M059J (cell line): ENCODE measurements at places on chromosomes 4 and X. TPM values are rescaled to one million over a fixed set of nuclear protein-coding genes. Genes with fewer than 3 reads are reported as not detected.

Gene INTS6L
- 4.7 and 5.8 TPM in 2 replicates for total RNA-seq

Gene PDGFRA
- 0.62 and 0.81 TPM in 2 replicates for total RNA-seq

Gene DRP2
- total RNA-seq: 0.42 and 0.44 TPM in 2 replicates

Gene CXCL9
- total RNA-seq: not detected in 2 replicates

Gene ADRA2C
- total RNA-seq: not detected in 2 replicates

Gene MAGEA2
- total RNA-seq: 0.94 and 1.7 TPM in 2 replicates

Gene AMBN
- not detected in 2 replicates for total RNA-seq

Gene NOX1
- total RNA-seq: not detected in 2 replicates

Gene GAGE12F
- not detected in 2 replicates for total RNA-seq

Gene XAGE1A
- not detected in 2 replicates for total RNA-seq

Gene NXF3
- 1.4 and 5.2 TPM in 2 replicates for total RNA-seq

Gene RAB39B
- 0.17 TPM in 1 of 2 replicates, not detected in the other for total RNA-seq

Gene HTRA3
- total RNA-seq: 0.81 and 3.2 TPM in 2 replicates

DNA sequence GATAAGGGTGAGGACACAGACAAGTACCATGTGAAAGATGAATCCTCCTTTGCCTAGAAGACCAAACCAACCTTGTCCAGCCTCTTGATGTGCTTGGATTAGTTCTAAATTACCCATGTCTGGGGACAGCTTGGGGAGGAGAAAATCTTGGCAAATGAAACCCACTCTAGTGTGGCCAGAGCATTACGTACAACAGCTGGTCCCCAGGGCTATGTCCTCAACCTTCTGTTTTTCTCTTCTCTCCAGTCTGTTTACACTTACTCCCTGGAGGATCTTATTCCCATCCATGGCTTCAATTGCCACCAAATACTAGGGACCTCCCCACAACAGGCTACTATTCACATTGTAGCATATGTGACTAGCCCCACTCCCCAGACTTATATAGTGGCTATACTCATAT, 384.5 kb downstream of the OPHN1 start:
- no peak for DNase-seq

GRCh38 chr4:189809839-189810238, 130.8 kb upstream of the FRG1 start:
- DNase-seq: no peak

DNA sequence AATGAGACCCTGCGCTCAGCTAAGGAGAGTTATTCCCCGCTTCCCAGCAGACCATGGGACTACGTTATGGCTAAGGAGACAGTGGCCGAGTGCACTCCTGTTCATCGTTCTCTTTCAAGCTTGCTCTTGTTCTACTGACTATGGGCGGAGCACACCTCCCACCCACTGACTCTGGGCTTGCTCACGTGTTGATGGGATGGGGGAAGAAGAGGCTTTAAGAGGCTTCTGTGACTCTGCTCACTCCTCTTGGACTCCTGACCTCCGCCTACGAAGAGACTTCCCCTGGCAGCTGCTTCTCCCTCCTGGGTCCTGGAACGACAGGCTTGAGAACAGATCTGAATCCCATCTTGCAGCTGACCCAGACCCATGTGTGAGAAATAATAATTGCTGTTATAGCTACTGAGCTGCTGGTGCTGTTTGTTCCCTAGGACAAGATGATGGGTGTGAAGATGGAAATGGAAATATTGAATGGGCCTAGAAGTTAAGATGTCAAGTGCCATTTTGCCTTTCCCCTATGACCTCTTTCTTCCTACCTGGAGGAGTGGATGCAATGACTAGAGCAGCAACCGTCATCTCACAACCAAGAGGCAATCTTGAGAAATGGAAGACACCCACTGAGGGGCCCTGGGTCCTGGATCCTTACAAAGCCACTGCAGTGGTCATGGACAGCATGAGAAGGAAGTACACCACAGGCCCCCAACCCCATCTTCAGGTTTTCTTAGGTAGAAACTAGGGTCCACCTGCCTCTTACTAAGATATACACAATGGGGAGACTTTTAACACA, 38.7 kb upstream of the IRAK1 start:
- DNase-seq: no peak

DNA sequence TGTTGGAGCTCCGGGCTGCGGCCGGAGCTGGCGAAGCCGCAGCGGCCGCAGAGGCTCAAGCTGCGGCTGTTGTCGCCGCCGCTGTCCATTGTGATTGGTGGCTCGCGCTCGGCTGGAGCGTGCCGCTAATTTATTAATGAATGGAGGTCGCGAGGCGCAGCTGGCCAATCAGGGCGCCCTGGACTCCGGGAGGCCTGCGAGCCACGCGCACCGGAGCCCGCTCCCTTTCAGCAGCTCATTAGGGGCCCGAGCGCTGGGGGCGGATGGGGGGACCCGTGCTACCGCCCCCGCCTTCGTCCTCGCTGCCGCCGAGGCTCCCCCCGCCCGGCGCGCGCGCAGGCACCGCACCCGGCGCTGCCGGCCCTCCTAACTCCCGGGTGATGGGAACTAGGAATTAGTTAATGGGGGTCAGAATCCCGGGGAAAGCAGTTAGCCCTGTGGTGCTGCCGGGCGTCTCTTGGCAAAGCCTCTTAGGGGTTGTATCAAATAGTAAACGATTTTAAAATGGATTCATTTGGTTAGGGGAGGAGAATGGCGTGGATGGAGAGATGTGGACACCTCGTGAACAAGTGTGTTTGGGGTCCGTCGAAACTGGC, 589 bp upstream of the NEUROG2 start:
- peak; percentile 24 for DNase-seq

DNA sequence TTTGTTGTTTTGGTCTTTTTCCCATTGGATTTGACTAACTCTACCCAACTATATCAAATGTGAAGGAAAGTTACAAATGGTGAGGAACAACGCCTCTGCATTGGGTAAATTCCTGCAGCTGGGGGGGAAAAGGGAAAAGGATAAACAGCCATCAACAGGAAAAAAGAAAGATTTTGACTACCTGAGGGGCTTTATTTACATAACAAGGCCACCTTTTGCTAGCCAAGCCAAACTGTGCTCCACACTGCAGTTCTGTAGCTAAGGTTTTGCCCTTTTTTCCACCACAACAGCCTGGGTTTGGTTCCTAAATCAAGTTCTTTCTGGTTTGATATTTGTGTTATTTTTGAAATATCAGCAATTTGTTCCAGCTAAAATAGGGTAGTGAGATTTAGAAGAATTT, 40.8 kb downstream of the RHOXF2B start:
- DNase-seq: no peak

DNA sequence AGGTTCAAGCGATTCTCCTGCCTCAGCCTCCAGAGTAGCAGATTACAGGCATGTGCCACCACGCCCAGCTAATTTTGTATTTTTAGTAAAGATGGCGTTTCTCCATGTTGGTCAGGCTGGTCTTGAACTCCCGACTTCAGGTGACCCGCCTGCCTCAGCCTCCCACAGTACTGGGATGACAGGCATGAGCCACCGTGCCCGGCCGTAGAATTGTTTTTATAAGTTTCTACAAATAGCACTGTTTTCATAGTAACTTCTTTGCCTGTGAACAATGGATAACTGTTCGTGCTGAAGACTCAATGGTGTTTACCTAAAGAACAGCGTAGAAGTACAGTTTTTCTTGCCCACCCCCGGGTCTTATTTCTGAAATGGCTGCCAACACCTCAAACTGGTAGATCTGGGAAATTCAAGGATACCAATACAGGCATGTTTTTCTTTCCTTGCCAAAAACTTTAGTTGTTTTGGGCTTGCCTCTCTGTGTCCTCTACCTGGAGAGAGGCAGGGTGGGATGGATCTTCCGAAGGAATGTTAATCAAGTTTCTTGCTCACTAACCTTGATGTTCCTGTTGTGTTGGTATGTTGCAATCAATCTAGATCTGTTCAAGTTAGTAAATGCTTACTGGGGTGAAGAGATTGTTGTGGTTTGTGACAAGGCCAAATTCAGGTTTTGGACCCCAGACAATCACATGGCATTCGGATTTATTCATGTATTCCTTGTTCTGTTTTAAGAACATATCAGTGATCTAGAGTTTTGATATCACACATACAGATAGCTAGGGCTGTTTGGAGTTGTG, 2.8 kb upstream of the RUFY3 start:
- no peak for DNase-seq

- no peak for DNase-seq
Observed at GRCh38 chrX:118948270-118948669, 26.1 kb upstream of the LONRF3 start.

GRCh38 chr4:86569103-86569870, 24.8 kb upstream of the PTPN13 start:
- no peak for DNase-seq

GRCh38 chrX:138411048-138411447, 300.5 kb downstream of the FGF13 start:
- DNase-seq: no peak

DNA sequence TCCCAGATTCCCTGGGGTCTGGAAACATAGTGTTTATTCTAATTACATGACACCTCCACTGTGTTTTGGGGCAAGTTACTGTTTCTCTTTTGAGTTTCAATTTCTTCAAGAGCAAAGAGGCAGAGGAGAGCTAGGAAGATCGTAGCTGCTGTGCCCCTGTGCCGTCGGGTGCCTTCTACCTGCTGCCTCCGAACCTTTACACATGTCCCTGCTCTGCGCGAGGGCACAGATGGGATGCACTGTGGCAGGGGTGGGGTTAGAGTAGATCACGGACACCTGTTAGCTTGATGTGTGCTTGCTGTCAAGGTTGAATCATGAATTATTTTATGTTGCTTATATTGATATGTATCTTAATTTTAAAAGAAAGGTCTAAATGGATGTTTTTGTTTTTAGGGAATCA, 71.1 kb upstream of the MSANTD1 start:
- no peak for DNase-seq

DNA sequence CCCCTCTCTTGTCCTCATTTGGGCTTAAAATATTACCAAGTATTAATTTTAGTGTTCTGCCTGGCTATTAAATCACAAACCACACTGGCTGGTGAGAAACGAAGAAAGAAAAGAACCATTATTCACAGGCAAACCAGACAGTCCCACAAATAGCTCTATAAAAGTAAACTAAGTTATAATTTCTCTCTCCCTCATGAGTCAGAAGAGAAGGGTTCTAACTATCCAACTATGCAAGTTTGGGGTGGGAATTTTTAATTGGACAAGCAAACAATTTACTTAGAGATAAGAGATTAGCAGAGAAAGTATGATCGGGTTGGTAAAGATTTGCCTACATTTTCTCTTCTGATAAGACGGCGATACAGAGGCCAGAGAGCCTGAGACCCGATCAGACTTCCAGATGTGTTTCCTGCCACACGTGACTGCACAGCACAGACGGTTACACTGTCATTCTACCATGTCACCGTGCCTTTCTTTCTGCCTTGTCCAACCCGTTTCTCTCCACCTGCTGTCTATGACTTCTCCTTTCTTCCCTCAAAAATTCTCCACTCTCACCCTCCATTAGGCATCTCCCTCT, 52.3 kb downstream of the MEPE start:
- no peak for DNase-seq

GRCh38 chrX:19902110-19902509, 14.7 kb upstream of the SH3KBP1 start:
- DNase-seq: no peak

GRCh38 chr4:98662626-98663225, 4.3 kb upstream of the TSPAN5 start:
- DNase-seq: no peak

- DNase-seq: no peak
Observed at GRCh38 chrX:44183329-44183728, 160.1 kb downstream of the EFHC2 start.

DNA sequence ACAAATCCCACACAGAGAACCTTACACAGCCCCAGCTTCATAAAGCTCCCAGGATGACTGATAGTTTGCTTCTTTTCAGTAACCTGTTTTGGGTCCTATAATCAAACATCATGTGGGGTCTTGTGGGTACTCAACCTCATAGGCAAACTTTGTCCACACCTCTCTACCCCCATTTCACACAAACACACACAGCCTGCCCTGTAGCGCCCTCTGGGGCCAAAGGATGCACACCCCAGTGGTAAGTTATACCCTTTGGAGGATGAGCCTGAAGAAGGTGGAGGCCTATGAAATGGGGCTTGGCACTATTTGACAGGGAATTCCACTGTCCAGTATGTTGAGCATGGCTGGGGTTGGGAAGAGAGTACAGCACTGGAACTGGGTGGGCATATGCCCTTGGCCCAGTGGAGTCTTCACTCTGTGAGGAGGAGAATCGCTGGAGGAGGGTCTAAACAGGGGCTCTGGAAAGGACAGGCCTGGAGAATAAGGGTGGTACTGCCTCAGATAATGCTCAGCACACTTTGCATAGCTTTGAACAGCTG, 30.5 kb upstream of the COL25A1 start:
- DNase-seq: no peak

- peak; percentile 94 for DNase-seq
Observed at GRCh38 chr4:128571747-128572146, 237.8 kb upstream of the JADE1 start.

GRCh38 chr4:148445071-148445859, 3.1 kb upstream of the NR3C2 start:
- DNase-seq: no peak

DNA sequence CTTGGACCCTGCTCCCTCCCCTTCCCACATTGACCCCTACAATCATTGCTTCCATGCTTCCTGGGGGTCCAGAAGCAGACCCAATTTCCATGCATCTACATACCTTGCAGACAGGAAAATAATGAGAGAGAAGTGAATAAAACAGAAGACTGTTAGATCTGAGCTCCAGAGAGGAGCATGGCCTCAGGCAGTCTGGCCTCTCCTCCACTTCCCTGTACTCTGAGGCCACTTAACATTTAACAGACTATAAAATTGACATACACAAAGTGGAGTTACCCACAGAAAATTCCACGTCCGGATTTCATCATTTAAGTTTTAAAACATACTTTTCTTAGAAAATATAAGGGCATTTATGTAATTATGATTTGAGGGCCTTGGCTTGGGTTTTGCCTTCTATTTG, 2.1 kb upstream of the PRSS12 start:
- no peak for DNase-seq

- DNase-seq: peak; percentile 7
Observed at GRCh38 chr4:152709675-152710438, 30.1 kb upstream of the TMEM154 start.

DNA sequence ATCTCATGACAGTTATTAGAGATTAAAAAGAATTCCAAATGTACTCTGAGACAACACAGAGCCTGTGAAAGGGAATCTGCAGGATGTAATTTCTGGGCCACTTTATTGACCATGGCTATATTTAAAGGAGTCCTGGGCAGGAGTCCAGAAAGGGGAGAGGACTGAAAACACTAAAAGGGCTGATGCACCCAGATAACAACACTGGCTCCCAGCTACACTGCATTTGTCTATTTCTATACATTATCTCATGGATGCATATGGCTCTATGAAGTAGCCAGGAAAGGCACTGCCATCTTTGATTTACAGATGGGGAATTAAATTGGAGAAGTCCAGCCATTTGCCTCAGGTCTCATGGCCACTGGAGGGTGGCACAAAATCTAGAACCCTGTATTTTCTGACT, 56.0 kb downstream of the MED28 start:
- no peak for DNase-seq

GRCh38 chrX:134752558-134752957, 94.3 kb upstream of the PLAC1 start:
- DNase-seq: no peak

DNA sequence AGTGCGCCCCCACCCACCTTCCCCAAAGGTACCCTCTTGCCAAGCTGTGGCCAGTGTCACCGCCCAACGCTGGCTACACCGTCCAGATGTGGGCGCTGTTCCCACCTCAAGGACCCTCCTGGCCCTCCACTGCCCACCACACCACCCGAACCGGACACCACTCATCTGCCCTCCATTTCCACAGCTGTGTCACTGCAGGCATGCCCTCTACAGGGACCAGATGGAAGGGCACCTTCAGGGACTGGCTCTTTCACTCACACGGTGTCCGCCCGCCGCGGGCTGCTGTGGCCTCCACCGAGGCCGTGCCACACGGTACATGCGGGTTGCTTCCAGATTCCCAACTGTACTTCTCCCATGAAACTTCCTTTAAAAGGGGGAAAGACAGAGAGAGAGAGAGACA, 87.7 kb downstream of the FAM53A start:
- no peak for DNase-seq

GRCh38 chr4:7469023-7469422, 34.3 kb upstream of the PSAPL1 start:
- no peak for DNase-seq
